Activated CD4-positive, alpha-beta T cell treated with anti-CD3 and anti-CD28 coated beads, Interleukin-2, amount 50 U/mL, for 4 hours (primary cell): ENCODE measurements at places on chromosomes 7 and 10.

DNA sequence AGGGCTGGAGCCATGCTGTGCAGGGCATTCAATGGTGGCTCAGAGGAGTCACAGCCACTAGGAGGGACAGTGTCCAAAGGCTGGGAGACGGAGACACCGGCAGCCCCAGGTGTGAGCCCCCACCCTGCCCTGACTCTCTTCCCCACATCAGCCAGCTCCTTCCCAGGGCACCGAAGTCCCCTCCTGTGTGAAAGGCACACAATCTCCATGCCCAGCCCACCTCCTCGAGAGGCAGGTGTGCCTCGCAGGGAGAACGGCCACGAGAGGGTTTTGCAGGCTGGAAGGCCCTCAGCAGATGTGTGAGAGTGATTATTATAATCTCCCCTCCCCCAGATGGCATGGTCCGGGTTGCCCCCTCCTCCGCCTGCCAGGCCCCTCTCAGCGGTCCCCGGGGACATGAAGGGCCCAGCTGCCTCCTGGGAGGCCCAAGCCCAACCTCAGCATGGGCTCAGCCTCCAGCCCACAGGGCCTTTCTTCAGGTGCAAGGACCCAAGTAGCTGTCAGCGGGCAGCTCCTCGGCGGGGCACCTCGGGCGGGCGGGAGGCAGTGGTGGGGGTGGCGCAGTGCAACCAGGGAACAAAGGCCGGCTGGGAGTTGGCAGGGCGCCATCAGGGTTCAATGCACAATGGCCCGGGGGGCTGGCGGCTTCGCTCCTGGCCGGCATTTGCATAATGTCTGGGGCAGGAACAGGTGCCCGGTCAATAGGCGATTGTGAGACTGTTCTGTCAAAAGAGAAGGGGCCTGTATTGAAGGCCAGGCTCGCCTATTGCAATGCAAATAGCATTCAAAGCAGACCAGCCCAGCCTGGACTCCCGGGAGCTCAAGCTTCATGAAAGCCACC lies 155.3 kb upstream of the ZMIZ1 start:
- no peak for DNase-seq

DNA sequence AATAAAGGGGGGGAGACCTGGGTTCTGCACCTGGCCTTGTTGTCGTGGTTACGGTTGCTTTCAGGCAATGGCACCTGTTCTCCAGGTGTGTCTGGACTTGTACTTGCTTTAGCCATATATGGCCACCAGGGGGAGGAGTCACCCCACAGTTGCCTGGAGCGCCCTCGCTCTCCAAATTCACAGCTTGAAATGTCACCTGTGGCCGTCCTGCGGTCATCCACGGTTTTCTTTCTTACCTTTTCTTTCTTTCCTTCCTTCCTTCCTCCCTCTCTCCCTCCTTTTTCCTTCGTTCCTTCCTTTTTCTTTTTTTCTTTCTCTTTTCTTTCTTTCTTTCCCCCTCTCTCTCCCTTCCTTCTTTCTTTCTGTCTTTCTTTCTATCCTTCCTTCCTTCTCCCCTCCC lies 157.2 kb upstream of the ZNF92 start:
- DNase-seq: peak; percentile 37

DNA sequence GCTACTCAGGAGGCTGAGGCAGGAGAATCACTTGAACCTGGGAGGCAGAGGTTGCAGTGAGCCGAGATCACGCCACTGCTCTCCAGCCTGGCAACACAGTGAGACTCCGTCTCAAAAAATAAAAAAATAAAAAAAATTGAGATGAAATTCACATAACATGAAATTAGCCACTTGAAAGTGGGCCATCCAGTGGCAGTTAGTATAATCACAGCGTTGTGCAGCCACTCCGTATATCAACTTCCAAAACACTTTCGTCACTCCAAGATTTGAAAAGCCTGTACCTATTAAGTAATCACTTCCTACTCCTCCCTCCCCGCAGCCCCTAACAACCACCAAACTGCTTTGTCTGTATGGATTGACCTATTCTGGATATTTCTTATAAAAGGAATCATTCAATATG lies 20.7 kb upstream of the CACUL1 start:
- no peak for DNase-seq

DNA sequence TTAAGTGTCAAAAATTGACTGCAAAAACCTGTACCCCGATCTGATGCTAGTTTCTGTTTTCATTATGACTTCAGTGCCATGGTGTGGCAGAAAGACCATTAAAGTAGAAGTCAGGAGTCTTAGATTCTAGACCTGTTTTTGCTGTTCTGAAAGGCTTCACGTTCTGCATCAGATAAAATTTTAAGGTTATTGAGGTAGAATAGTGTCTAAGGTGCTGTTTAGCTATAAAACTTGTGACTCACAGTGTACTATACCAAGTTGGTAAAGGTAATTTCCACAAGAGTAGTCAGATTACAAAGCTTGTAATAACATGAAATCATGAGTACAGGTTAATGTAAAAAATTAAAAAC lies 38.6 kb downstream of the ZNRF2 start:
- DNase-seq: no peak

DNA sequence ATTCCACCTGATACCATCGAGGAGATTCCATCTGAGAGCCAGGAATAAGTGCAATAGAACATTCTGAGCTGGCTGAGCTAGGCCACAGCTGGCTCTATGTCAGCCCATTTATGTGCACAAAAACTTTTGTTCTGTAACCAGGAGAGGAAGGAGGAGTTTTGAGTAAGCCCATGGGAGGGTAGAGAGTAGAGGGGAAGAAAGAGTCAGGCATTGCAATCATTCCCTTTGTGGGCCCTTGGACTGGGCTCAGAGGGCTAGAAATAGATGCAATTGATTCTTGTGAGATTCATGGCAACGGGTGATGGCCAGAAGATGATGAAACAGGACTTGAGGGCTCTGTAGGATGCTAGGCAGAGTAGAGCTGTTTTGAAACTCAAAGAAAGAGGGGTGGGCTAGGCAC lies 104.6 kb upstream of the KIF5B start:
- no peak for DNase-seq

DNA sequence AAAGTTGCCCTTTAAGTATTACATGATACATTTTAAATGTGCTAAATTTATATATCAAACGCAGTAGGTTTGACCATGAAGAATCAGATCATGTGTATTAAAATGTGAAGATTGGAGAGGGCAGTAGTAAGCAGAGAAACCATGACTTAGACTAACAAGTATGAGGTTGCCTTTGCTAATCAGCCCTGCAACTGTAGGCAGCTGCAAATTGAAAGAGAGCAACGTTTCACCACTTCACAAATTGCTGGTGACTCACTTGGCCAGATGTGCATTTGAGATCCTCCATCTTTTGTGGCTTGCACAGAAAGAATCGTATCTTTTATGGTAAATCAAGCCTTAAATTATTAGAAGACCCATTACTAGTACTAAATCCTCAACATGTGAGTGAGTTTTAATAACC lies 10.1 kb upstream of the SEMA3A start:
- DNase-seq: no peak

- DNase-seq: no peak
Observed at GRCh38 chr7:128918016-128918665, 7.6 kb upstream of the KCP start.

GRCh38 chr10:44395902-44396670 lies 11.2 kb upstream of the CXCL12 start:
- DNase-seq: no peak

DNA sequence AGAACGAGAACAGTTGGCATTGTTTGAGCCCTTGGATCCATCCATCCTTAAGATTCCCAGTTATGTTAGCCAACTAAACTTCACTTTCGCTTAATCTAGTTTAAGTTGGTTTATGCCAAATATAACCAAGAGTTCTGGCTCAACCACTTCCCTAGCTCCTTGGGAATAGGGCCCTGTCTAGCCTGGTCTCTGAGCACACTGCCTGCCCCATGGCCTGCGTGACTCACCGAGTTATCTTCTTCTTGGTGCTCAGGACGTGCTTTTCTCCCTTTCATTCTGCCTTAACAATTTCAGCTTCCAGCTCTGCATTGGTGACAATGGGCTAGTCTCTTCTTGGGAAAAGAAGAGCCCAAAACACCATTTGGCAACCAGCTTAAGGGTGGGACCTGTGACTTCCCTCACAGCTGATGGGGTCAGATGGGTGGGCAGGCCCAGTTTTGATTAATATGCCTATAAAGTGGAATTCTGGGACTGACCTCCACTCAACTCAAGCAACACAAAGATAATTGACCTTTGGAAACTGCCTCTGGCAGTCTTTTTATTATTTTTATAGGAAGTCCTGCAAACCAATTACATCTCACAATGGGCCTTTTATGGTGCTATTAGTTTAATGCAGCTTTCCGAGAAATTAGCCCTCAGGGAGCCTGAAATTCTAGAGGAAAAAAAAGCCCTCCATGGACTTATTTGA lies 126.4 kb downstream of the CFAP58 start:
- DNase-seq: no peak

DNA sequence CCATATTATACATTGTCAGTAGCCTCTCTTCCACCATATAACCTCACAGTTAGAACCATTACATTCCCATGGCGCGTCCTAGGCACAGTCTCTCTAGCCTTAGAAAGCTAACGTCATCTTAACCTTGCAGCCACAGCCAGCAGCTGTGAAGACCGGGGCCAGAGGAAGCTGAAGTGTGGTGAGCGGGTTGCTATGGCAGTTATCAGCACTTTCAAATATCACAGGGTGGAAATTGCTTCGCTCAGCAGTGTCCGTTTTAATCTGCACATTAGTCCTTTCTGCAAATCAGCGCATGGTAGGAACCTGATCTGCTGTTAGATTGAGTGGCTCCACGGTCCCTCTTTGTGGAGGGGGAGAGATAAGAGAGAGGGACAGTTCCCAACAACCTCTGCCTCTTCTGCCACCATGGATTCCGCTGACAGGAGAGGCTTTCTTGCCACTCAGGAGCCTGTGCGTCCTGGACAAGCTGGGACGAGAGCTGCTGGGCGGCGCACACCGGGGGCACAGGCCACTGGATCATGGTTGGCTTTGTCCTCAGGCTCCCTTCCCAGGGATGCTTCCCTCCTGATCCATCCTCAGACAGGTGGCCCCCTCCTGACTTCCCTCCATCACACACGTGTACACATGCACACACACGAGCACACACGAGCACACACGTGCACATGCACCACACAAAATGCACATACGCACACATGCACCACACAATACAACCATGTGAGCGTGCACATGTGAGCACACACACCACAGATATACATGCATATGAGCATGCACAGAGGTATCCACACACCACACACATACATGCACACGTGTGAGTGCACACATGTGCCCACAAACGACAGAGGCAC lies 93.8 kb downstream of the WDR37 start:
- DNase-seq: no peak

GRCh38 chr10:68239596-68240150 lies 7.8 kb upstream of the ATOH7 start:
- no peak for DNase-seq

GRCh38 chr7:115476671-115477181 lies 553.8 kb downstream of the TFEC start:
- DNase-seq: no peak

DNA sequence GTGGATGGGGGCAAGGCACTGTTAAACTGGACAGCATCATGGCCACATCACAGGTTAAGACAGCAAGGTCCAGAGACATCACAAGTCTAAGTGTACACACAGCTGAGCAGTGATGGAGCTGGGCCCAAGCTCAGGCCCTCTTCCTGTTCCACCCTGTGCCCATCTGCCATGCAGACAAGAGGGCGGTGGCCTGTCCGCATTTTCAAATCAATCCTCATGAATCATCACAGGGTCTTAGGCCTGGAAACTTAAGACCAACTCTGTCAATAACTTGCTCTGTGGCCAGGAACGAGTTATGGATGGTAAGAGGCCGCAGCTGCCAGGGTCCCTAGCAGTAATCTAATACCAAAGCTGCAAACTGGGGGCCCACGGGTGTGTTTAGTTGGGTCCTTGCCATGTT lies 3.2 kb downstream of the C10orf105 start:
- DNase-seq: no peak

GRCh38 chr10:102704915-102705314 lies 9.3 kb downstream of the ARL3 start:
- DNase-seq: no peak

DNA sequence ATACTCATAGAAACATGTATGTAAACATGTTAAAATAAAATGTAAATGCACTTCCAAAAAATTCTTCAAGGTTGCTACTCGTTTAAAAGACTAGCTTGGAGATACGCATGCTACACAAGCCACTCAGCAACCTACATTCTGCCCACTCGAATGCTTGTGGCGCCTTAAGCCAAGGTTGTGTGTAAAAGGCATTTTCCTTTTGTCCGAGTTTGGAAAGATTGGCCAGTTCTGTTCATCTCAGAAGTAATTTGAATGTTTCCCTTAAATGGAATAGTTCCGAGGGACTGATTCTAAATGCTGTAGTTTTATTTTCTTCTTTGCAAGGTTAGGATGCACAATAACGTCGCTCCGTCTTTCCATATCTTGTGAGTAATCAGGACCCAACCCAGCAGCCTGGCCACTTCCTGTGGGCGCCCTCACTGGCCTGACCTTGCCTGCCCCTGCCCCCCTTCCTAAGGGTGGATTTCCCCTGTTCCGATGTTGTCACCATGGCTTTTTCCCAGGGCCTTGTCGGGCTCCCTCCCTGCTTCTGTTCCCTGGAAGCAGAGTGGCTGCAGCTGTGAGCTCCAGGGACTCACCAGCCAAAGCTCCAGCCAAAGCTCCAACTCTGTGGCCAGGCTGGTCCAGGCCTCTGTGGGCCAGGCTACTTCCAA lies 70.6 kb downstream of the PTPRE start:
- DNase-seq: no peak

DNA sequence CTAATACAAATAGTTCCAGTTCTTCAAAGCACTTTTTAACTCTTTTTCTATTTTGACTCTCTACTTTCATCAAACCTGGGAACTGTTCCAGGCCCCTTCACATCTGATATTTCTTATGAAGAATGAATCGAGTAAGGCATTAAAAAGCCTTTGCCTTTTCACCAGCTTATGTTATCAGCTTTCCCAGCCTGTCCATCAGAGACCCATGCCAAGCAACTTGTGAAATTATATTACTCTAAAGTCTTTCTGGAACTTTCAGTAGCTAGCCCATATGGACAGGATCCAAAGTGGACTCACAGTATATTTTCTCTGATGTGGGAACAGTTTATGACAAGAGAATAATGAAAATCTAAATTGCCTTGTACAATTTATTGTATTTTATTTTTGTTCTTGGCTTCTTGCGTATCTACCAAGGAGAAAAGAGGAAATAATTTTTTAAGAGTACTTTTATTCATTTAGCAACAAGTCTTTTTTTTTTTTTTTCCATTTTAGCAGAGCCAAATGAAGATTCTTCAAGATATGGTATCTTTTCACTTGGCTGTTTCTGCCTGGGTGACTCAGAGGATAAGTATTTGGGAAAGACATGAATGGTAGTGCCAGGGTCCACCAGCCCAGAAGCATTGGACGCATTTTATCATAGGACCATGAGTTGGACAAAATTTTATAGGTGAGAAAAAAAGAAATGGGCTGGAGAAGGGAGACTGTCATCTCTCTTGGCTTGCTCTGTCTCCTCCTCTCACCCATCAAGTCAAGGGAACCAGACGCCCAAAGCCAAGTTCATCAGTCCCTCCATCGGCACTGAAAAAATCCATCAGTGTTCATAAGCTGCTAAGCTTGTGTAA lies 195.8 kb upstream of the NEBL start:
- no peak for DNase-seq

GRCh38 chr10:649798-650440 lies 39.5 kb downstream of the DIP2C start:
- no peak for DNase-seq
